AG20443 (cell line): ENCODE measurements at places on chromosomes 5 and 9.

GRCh38 chr5:102211165-102211564, 84.9 kb downstream of the SLCO4C1 start:
- DNase-seq: no peak

- no peak for DNase-seq
Measured at GRCh38 chr5:109407913-109408312, 1.9 kb downstream of the PJA2 start.

DNA sequence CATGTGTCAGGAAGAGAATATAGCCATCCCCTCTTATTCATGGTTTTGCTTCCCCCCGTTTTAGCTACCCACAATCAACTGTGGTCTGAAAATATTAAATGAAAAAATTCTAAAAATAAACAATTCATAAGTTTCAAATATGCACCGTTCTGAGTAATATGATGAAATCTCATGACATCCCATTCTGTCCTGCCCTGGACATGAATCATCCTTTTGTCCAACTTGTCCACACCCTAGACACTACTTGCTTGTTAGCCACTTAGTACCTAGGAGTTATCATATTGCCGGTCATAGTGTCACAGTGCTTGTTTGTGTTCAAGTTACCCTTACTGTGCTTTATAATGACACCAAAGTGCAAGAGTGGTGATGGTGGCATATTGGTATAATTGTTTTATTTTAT, 113.5 kb downstream of the CAAP1 start:
- no peak for DNase-seq

- peak; percentile 32 for DNase-seq
Measured at GRCh38 chr5:143219696-143220095, 183.8 kb downstream of the NR3C1 start.

- no peak for DNase-seq
Measured at GRCh38 chr9:14057368-14058324, 256.3 kb downstream of the NFIB start.

DNA sequence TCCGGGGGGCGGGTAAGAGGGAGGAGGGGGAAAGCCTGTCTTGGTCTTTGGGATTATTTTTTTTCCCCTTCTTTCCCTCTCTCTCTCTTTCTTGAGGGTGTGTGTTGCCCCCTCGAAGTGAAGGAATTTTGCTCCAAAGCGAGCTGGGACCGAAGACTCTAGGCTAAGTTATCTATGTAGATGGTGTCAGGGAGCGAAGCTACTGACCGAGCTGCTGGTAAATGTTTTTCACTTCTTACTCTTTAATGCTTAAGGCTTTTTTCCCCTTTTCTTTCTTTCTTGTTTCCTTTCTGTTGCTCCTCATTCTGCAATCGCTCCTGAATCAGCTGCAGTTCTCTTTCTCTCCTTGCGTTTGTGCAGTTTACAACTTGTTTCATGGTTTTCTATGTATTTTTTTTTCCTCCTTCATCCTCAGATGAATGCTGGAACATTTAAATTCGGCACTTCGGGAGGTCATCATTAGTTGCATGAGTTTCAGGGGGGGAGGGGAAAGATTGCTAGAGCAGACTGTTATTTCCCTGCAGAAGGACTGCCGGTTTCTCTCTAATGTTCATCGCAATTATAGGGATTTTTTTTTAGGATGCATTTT, 1312.0 kb upstream of the WWC1 start:
- no peak for DNase-seq

DNA sequence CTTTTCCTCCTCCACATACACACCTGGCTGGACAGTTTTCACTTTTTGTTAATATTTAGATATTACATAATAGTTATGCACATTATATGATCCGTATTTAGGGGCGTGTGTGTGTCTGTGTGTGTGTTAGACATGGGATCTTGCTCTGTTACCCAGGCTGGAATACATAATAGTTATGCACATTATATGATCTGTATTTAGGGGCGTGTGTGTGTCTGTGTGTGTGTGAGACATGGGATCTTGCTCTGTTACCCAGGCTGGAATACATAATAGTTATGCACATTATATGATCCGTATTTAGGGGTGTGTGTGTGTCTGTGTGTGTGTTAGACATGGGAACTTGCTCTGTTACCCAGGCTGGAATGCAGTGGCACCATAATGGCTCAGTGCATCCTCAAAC, 199.0 kb upstream of the OTULINL start:
- no peak for DNase-seq

DNA sequence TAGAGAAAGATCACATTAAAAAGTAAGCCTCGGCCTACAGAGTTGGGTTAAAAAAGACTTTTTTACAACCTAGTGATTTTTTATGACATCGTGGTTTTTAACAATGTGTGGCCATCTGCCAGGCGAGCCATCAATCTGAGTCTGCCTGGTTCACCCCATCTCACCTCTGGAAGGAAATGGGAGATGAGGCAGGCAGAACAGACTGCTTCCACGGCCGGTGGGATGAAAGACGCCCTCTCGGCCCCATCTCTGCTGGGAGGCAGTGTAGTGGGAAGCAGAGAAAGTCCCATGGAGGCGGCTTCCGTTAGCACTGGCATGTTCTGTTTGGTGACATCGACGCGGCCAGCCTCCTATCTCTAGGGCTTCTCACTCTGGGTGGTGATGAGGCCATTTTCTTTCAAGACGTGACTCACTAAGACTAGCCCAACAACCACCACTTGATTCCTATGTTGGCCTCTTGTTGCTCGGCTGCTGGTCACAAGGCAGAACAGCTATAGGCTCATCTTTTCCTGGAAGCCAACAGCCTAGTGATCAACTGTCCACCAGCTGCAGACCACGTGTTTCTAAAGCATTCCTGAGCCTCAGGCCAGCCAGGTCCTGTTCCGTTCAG, 132.4 kb upstream of the OTULINL start:
- DNase-seq: peak; percentile 71

DNA sequence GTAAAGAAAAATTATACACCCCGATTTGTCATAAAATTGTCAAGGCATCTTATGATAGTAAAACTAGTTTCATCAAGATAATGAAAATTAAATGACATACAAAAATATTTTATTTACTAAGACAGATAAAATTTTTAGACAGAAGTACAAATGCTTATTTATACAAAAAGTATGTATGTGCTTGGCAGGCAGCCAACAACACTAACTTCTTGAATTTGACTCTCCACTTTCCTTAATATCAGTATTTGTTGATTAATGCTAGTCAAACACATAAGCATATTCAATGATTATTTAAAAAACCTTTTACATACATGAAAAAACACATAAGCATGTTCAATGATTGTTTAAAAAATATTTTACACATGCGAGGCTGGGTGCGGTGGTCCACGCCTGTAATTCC, 1079.9 kb upstream of the CDH6 start:
- no peak for DNase-seq

GRCh38 chr9:26706223-26706622, 186.4 kb downstream of the CAAP1 start:
- no peak for DNase-seq

DNA sequence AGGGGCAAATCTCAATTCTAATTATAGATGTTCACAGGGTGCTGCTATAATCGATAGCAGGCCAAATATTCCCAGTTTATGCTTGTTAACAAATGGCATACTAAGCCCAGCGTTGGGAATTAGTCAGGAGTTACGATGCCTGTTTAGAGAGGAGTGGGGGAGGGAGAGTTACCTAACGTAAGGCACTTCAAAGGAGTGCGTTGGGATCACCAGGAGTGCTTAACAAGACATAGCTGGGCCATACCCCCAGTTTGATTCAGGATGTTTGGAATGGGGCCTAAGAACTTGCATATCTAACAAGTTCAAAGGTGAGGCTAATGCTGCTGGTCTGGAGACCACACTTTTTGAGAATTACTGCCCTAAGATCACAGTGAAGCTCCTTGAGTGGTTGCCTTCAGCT, 14.5 kb upstream of the SRP19 start:
- no peak for DNase-seq

- DNase-seq: peak; percentile 23
Measured at GRCh38 chr5:61587125-61587524, 255.1 kb downstream of the ZSWIM6 start.

GRCh38 chr9:112042244-112042638, 132.9 kb downstream of the SUSD1 start:
- DNase-seq: no peak

DNA sequence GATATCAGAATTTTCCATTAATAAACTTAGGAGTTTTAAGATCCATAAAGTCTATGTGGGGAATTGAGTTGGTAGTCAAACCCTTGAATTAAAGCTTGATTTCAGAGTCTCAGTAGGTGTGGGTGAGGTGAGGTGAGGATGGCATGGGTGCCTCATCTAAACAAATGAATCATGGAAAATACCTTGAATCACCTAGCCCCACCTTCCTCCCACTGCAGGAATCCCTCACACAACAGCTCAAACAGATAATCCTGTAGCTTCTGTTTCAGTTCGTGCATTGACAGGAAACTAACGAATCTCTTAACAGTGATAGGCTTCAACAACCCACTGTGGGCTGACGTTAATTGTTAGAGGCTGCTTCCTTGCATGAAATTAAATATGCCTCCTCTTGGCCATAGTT, 185.0 kb downstream of the SREK1 start:
- DNase-seq: no peak

DNA sequence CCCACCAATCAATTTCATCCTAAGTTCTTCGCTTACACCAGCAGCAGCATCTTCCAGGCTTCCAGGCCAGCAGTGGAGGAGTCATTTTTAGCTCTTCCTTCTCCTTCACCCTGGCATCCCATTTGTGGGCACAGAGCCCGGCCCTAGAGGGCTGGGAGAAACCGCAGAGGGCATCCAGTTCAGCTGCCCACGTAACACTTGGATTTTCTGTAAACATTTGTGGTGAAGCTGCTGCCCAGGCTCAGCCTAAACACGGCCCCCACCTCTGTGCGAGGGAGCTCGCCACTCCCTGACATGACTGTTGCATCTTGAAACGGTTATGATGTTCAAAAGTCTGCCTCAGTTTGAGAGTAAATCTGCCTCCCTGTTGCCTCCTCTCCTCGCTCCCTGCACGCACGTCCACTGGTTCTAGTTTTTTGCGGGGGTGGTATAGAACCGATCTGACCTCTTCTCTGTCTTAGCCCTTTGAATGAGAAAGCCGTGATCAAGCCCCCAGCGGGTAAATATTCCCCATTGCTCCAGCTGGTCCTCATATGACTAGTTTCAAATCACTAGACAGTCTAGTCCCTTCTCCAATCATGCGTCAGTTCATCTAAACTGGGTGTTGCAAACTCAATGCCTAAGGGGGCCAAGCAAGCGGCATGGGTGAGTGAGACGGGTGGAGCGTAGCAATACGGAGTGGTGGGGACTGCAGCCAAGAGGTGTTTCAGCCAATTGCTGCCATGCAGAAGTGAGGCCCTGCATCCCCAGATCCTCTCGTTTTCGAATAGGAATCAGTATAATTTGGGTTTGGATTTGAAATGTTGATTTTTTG, 34.9 kb upstream of the N4BP3 start:
- peak; percentile 91 for DNase-seq

DNA sequence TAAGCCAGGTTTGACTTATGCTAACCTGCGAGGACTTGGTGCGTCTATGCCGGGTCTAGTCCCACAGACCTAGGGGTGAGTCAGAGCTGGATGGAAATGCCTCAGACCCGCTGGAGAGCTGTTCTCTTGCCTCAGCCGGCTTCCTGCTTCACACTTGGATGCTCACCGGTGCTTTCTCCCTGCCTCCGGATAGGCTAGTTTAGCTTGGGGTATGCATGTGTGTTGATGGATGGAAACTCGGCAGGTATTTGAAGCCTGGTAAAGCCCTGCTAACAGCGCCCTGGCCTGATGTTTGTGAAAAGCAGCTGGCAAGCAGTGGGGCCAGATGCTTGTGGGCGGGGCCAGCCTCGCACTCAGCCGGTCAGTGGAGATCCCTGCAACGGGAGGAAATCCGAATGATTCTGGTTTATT, 29.3 kb downstream of the PRRC2B start:
- DNase-seq: peak; percentile 80

DNA sequence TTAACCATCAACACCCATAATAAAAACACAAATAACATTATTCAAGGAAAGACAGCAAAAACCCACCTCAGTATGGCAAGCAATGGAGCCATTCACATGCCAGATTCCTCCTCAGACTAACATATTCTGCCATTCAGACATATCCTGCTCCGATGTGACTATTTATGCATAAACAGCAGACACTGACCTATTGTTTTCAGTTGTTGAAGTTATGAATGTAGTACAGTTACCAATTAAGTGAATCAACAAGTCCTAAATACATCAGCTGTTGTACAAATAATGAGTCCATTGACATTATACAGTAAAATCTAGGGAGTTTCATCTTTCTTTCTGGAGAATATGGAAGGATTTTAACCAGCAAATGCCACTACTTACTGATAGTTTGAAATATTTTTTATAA, 131.7 kb downstream of the DENND1A start:
- DNase-seq: no peak

- DNase-seq: no peak
Measured at GRCh38 chr5:40405996-40406740, 273.5 kb upstream of the PTGER4 start.

GRCh38 chr5:146447734-146448380, 724 bp downstream of the TCERG1 start:
- no peak for DNase-seq

DNA sequence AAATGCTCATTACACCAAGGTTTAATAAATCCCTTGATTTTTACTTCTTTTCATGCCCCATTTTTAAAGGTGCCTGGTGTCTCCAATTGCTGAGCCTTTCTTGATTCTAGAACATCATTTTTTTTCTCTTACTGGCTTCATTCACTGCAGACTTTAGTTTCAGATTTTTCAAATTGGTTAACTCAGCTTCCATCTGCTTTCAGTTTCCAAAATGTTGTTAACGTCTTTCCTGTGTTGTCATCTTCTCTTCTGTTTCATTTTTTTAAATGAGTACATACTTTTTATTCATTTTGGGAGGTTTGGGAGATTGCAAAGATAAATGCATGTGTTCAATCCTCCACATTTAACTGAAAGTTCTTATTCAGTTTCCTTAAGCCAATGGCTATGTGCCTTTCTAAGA, 126.4 kb upstream of the CCNG1 start:
- DNase-seq: no peak

GRCh38 chr9:111872886-111873285, 23.7 kb upstream of the UGCG start:
- no peak for DNase-seq

GRCh38 chr9:10443868-10444204, 169.0 kb downstream of the PTPRD start:
- DNase-seq: no peak

DNA sequence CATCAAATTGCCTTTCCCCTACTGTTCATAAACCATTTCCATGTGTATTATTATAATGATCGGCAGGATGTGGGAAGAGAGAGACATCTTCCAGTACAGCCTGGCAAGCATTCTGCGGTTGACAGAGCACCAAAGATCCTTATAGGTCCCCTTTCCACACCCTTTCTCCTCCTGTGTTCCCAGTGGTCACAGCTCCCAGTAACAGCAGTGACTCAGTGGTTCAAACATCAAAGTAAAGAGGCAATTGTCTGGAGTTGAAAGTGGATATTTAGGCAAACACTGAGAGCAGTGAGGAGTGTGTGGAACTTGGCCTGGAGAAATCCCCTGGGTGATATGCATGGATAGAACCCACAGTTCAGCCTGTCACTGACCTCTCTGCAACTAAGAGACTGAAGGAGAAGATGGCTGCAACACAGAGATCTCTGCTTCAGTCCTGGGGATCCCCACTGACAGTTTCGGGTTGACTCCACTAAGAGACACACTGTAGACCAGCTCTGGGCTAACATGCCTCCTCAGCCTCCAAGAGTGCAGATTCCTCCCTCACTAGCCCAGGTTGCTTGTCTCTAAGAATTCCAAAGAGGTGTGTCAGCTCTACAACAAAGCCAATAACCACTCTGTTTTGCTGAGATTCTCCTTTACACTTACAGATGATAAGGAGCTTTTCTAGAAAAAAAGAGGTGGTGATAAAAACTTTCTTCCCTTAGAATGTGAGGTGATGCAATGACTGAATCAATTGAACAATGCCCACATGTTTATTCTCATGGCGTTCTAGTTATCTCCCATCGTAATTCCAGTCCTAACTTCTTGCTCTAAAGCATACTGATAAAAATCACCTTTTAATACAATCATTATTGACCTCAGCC, 94.4 kb upstream of the IL6ST start:
- DNase-seq: peak; percentile 62
